Activated naive CD8-positive, alpha-beta T cell treated with anti-CD3 and anti-CD28 coated beads, Interleukin-2, amount 10 ng/mL, durations not matched to agents 7 days and 5 days (primary cell): ENCODE measurements at places on chromosomes 2 and 18. TPM values are rescaled to one million over a fixed set of nuclear protein-coding genes. Genes with fewer than 3 reads are reported as not detected.

The FHOD3 gene
- not detected for total RNA-seq

The TSGA10 gene
- total RNA-seq, result 8.0 TPM

The EPHA4 gene
- total RNA-seq, result 32.8 TPM

The ZSWIM2 gene
- total RNA-seq, result not detected

The IL1R1 gene
- total RNA-seq, result not detected

The TEX44 gene
- total RNA-seq, result not detected

The MC5R gene
- total RNA-seq, result 0.17 TPM

The MAPK4 gene
- total RNA-seq, result not detected

The DSG4 gene
- total RNA-seq, result not detected

The GPAT2 gene
- 14.0 TPM for total RNA-seq

The SMCHD1 gene
- total RNA-seq, result 171 TPM

The NYAP2 gene
- not detected for total RNA-seq

The TNS1 gene
- 21.2 TPM for total RNA-seq

The CAPN13 gene
- not detected for total RNA-seq

The ACVR1C gene
- 2.1 TPM for total RNA-seq

The FIGN gene
- not detected for total RNA-seq

The KIF5C gene
- total RNA-seq, result 14.2 TPM

The GNLY gene
- total RNA-seq, result 27.5 TPM

The DNAH6 gene
- total RNA-seq, result 0.83 TPM

The DSC1 gene
- 0.71 TPM for total RNA-seq

The LRP2 gene
- 0.47 TPM for total RNA-seq

The UPP2 gene
- not detected for total RNA-seq

The TCF4 gene
- 1.4 TPM for total RNA-seq

The CDH19 gene
- not detected for total RNA-seq

The NEB gene
- total RNA-seq, result 1.2 TPM

The RAB6C gene
- not detected for total RNA-seq

The ARHGEF33 gene
- total RNA-seq, result 0.62 TPM

The CHRND gene
- total RNA-seq, result not detected

The PAX3 gene
- not detected for total RNA-seq

The CD207 gene
- not detected for total RNA-seq

The CRYBA2 gene
- not detected for total RNA-seq

The EFHD1 gene
- total RNA-seq, result 7.6 TPM

The CASP10 gene
- 46.1 TPM for total RNA-seq

The ZNF2 gene
- total RNA-seq, result 5.8 TPM

The LIPG gene
- 0.09 TPM for total RNA-seq

The CAPN14 gene
- total RNA-seq, result 0.17 TPM

The SOWAHC gene
- 0.17 TPM for total RNA-seq

The SERPINB11 gene
- not detected for total RNA-seq

The TUBA4B gene
- total RNA-seq, result not detected

The CIAO1 gene
- 68.2 TPM for total RNA-seq

The C2orf92 gene
- 8.8 TPM for total RNA-seq
